Effector CD4-positive, alpha-beta T cell (primary cell): ENCODE measurements at places on chromosomes 6 and 20.

- DNase-seq, result no peak
These were observed 66.6 kb upstream of the TAB2 start for GRCh38 chr6:149250951-149251350.

GRCh38 chr20:43749734-43750294, 23.0 kb upstream of the GTSF1L start:
- peak; percentile 77 for DNase-seq

DNA sequence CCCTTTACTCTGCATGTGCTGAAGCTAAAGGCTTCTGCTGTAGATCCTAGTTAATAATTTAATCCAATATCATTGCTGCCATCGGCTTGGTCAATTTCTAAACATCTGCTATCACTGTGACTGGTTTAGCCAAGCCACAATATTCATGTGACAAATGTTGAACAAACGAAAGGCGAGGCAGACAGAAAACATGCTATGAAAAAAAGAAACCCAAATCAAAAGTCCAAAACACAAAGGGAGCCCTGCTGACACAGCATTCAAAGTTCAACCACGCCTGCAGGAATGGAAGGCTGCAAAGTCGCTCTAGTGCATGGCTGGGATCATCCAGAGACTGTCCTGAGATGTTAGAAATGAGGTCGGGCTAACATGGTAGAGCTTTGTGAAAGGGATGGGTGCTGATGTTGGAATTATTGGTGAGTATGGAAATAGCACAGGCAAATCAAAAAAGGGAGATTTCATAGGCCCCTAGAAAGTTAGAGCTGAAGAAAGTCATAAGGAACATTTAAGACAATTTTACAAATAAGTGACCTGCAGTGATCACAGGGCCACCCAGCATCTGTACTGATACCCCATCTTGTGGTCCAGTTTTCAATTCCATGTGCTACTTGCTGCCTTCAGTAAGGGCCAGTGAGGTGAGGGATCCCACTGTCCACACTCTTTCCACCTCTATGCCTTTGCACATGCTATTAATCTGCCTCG, 8.8 kb upstream of the NHSL1 start:
- no peak for DNase-seq

DNA sequence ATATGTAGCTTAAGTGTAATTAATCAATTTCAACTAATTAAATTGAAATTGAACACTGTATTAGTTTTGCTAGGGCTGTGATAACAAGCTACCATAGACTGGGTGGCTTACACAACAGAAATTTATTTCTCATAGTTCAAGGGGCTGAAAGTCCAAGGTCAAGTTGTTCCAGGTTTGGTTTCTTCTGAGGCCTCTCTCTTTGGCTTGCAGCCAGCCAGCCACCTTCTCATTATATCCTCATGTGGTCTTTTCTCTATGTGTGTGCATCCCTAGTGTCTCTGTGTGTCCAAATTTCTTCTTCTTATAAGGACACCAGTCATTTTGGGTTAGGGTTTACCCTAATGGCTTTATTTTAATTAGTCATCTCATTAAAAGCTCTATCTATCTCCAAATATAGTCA, 611.7 kb downstream of the UTRN start:
- no peak for DNase-seq

- no peak for DNase-seq
These were observed 57.4 kb upstream of the DDR1 start for GRCh38 chr6:30826961-30827342.

GRCh38 chr20:41392295-41392694, 25.7 kb upstream of the EMILIN3 start:
- no peak for DNase-seq

DNA sequence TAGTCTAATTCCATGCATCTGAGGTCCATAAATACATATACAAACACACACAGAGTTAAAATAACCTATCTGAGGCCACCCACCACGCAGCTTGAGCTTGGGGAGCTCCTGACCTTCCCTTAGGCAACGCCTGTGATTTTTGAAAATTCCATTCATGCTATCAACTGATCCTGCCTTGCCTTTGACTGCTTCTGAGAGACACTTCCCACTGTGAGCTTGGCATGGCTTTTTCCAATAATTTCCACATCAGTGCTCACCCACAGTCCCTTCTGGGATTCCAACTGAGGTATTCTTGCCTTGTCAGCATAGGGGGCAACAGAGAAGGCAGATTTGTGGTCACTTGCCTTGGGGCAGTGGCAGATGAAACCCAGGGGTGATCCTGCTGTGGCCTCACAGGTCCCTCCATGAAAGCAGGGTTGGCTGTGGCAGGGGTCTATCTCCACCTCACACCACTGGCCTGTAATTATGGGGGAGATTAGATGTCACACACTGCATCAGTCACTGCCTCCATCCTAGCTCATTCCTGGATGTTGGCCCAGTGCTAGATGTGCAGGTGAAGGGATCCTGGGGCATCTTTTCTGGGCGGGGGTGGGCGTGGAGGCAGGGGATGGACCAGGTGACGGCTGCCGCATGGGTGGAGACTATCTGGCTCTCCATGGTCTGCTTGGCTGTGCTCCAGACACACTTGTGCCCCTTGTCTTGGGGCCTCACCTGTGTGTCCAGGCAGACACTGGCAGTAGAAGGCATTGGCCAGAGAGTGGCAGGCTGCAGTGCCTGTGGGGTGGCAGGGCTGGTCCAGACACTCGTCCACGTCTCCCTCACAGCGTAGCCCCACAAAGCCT, 11.2 kb upstream of the GPSM3 start:
- no peak for DNase-seq

- DNase-seq, result no peak
These were observed 33.1 kb upstream of the FAM135A start for GRCh38 chr6:70380252-70380651.
